GM23338 (cell line): ENCODE measurements at places on chromosomes 6 and 20. TPM values are rescaled to one million over a fixed set of nuclear protein-coding genes. Genes with fewer than 3 reads are reported as not detected.

The PRPH2 gene
- polyA plus RNA-seq, result 0.21 and 0.50 TPM in 2 replicates

The DAAM2 gene
- 1.4 and 2.2 TPM in 2 replicates for polyA plus RNA-seq

The DCBLD1 gene
- polyA plus RNA-seq, result 3.2 and 4.2 TPM in 2 replicates

The MPIG6B gene
- polyA plus RNA-seq, result 0.12 and 0.13 TPM in 2 replicates
